HepG2 (cell line): ENCODE measurements at places on chromosomes 12 and 14. TPM values are rescaled to one million over a fixed set of nuclear protein-coding genes. Genes with fewer than 3 reads are reported as not detected.

Gene DLK1
- total RNA-seq, result 48.2 and 95.5 TPM in 2 replicates

Gene CLEC4D
- total RNA-seq, result not detected in 2 replicates

Gene GON7
- 28.0 and 45.9 TPM in 2 replicates for total RNA-seq

DNA sequence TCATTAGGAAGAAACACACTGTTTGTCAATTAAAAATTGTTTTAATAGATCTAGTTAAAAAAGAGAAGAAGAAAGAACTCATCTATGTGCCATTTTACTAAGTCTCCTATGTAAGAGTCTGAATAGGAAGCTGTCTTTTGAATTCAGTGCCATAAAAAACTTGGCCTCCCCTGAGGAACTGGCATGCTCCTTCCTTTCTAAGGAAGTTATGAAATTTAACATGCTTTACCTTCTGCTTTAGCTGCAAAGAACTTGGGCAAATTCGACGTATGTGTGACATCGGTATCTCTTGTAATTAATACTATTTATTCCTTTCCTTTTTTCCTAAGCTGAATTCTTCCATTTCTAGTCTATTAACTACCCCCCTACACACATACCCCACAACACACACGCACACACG lies 12.5 kb downstream of the TM7SF3 start:
- H3K4me1 ChIP-seq, result peaks cover 29% of the 10 kb centered on the region
- no peak overlapping the region for H3K4me3 ChIP-seq
- H3K27ac ChIP-seq, result no peak overlapping the region
- no peaks in the 10 kb centered on the region for H3K27me3 ChIP-seq
- no peak for DNase-seq

Gene RNASE2
- total RNA-seq, result 0.69 TPM in 2 replicates

GRCh38 chr12:132986885-132987225 lies 688 bp downstream of the ZNF26 start:
- H3K4me3 ChIP-seq, result peak overlapping the region; percentile 96
- H3K36me3 ChIP-seq, result peaks cover 15% of the 10 kb centered on the region; the same call in 2 of the 3 replicates
- peak overlapping the region; percentile 42 for H3K27ac ChIP-seq

DNA sequence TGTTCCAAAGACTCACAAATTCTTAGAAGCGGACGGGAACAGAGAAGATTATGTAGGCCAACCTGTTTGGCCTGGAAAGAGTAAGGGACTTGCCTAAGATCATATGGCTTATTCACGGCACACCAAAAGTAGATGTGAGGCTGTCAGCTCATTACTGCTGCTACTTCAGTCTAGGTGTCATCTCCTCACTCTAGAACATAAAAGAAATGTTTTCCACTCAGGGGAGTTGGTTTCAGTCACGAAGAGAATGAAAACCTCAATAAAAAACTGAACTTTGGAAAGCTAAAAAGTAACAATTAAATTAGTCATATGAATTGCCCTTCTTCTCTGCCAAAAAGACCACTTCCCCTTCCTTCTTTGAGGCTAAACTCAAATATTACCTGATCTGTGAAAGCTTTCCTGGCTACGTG lies 658 bp upstream of the CEP128 start:
- no peak for DNase-seq
- H3K27ac ChIP-seq, result peak overlapping the region; percentile 33

Gene BRF1
- total RNA-seq, result 6.4 and 11.0 TPM in 2 replicates

Gene NELL2
- 0.11 TPM in 1 of 2 replicates, not detected in the other for total RNA-seq

DNA sequence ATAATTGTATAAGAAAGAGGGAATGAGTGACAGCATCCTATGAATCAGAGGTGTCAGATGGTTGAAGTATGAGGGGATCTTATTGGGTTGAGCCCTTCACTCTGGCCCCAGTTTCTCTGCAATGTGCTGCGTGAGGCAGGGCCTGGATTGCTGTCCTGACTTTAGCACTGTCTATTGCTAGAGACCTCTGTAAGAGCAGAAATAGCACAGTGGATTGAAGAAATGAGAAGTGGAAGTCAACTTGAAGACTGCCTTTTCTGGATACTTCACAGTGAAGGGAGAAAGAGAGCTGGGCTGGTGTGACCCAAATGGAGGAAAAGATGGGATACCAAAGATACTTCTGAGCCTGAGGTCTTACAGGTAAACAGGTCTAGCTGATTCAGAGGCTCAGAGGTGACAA lies 5.8 kb downstream of the ASCL4 start:
- no peak overlapping the region for H3K4me3 ChIP-seq
- no peaks in the 10 kb centered on the region; the same call in 1 of the 2 replicates for H3K4me1 ChIP-seq
- no peak overlapping the region for H3K27ac ChIP-seq
- no peaks in the 10 kb centered on the region for H3K36me3 ChIP-seq
- DNase-seq, result no peak
